ENCODE measurements at places on chromosomes 6 and 20.

GRCh38 chr6:45502456-45502855 lies 124.7 kb upstream of the SUPT3H start:
- DNase-seq = peak; percentile 30

DNA sequence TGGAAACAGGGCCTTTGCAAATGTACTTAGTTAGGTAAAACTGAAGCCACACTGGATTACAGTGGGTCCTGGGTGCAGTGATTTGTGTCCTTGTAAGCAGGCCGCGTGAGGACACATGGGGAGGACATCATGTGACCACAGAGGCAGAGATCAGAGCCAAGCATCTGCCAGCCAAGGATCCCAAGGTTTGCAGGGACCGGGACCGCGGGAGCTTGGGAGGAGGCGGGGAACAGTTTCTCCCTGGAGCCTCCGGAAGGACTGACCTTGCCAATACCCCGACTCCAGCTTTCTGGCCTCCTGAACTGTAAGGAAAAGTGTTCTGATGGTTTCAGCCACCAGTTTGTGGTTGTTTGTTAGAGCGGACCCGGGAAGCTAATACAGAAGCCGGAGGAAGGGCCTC lies 500.9 kb downstream of the PREX1 start:
- DNase-seq = no peak

GRCh38 chr6:162750776-162751175 lies 23.0 kb downstream of the PACRG start:
- DNase-seq = no peak

DNA sequence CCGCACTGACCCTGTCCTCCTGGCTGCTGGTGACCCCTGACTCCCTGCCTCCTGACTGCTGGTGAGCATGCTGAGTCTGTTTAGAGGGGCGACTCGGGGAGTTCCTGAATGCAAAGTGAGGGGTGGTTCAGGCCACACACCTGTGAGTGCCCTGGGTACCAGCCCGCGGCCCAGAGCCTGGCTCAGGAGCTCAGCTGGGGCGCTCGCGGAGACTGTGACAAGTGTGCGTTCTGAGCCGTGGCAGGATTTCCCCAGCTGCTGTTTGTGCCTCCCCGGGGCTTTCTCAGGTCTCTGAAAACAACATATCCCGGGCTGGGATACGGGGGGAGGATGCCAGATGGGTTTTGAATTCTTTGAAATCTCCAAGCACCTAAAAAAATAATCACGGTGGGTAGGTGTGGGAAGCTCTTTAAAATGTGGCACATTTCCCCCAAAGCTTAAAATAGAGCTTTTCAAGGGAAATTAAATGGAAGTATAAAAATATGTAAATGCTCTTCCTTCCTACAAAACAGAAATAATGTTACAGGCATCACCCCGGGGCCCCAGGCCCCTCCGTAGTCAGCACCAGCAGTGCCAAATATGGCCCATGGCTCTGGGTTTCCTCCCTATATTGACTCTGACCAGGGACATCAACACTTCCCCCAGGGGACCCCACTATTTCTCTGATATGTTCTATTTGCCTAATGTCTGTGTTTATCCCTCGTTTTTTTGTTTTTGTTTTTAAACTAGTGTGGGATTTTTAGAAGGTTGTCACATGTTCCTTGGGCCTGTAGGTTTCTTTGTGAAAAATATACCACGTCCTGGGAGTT lies 49.9 kb upstream of the TAGAP start:
- no peak for DNase-seq

DNA sequence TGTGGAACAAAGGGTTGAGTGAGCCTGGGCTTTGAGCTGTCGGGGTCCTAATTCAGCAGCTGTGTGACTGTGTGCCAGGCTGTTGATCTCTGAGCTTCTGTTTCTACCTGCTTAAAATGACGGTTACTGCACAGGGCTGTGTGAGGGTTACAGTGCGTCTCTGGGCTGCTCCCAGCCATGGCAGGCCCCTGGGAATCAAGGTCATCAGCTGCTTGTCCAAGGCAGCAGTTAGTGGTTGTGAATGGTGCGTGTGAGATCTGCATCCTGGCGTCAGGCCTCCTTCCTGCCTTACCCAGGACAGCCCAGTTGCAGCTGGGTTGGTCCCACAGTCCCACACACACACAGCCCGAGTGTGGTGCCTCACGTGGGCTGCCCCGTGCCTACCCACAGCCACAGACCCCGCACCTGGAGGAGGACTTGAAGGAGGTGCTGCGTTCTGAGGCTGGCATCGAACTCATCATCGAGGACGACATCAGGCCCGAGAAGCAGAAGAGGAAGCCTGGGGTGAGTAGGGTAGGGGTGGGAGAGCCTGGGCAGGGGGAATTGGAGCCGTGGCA lies 15.6 kb downstream of the GTSF1L start:
- DNase-seq = no peak

DNA sequence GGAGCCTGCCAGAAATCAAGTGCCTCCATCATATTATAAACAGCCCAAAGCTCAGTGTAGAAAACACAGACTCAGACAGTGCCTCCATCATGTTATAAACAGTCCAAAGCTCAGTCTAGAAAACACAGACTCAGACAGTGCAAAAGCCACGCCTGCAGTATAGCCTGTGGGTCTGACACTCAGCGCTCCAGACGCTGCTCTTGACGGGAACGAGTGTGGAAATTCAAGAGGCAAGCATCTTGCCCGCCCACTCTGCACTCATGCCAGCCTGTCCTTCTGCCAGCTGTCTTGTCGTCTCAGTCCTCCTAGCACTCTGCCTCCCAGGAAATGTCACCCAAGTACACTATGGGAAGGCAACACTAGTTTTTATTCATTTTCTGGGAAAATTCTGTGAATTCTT lies 274.2 kb upstream of the CDH4 start:
- no peak for DNase-seq

GRCh38 chr20:11355345-11355744 lies 562.3 kb upstream of the BTBD3 start:
- no peak for DNase-seq

DNA sequence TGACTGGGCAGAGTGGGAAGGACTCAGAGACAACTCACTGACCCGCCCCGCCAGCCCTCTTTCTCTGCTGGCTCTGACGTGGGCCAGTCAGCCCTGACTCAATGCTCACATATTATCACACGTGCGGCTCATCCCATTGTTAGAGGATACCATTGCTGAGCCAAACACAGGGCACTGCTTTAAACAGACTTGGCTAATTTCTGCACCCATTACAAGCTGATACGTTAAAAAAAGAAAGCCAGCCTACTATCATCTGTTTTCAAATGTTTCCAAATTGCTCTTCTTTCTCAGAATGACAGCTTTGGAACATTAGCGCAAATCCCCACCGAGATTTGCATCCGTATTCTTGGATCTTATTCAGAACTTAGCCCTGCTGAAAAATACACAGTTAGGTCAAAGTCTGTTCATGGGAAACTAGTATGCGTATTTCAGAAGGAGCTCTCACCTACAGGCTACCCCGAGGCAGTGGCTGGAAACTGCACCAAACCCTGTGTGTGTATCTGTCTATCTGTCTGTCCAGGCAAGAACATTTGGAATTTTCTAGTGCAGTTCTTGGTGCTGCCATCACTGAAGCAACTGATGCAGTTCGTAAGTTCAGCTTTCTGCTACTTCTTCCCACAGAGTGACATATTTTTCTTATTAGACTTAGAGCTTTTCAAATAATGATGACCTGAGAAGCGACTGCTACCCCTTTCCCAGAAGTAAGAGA lies 32.8 kb downstream of the RAMACL start:
- DNase-seq = no peak

- peak; percentile 11 for DNase-seq
These were observed 61.4 kb downstream of the FAM135A start for GRCh38 chr6:70474751-70475150.

Measured in ELF-1 (cell line).